ENCODE measurements at places on chromosomes 6 and 20.
A peak's percentile ranks its signal among the peaks of the same experiment; 100 is the strongest.

DNA sequence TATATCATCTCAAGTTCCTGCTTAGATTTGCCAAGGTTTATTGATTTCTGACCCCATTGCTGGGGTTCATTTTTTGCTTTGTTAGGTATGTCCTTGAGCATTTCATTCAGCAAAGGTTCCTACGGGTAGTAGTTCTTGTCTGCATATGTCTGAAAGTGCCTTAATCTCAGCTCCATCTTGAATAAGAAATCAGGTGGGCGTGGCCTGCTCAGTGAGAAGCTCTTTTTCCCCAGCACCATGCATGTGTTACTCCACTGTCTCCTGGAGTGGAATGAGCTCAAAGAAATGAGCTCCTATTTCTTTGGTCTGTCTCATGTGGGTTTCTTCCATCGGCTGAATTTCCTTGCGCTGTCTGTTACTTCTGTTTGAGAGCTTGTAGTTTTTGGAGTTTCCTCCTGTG, 201.9 kb downstream of the QKI start:
- no peak for DNase-seq

DNA sequence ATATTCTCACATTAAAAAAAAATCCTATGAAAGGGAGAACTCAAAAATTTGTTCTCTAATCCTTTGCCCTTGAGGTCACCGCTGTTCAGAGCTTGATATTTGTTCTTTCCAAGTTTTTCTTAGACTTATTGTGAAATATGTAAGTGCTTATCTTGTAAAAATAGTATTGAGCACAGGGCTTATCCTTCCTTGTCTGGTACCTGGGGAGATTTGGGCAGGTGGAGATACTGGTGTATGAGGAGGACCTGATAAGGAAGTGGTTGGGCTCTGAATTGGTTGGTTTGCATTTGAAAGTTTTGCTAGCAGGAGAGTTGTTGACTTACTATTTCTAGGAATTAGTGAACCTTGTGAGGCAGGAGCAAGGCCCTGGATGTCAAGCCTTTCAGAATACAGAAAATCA, 28.9 kb upstream of the ANKEF1 start:
- no peak for DNase-seq

DNA sequence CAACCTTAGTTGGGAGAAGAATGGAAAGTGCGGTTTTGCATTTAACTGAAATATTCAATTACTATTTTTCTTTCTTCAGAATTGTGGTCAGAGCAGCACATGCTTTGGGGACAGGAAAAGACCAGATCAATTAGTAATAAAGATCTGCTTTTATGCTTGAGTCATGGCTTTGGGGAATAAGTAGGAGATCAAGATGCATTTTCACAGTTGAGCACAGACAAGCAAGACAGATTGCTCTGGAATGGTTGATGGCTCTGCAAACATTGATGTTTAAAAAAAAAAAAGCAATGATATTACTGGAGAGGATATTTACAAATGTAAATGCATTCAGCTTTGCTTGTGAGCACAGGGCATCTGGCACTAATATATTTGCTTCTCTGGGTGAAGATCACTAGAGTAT, 224.4 kb upstream of the SASH1 start:
- DNase-seq: no peak

DNA sequence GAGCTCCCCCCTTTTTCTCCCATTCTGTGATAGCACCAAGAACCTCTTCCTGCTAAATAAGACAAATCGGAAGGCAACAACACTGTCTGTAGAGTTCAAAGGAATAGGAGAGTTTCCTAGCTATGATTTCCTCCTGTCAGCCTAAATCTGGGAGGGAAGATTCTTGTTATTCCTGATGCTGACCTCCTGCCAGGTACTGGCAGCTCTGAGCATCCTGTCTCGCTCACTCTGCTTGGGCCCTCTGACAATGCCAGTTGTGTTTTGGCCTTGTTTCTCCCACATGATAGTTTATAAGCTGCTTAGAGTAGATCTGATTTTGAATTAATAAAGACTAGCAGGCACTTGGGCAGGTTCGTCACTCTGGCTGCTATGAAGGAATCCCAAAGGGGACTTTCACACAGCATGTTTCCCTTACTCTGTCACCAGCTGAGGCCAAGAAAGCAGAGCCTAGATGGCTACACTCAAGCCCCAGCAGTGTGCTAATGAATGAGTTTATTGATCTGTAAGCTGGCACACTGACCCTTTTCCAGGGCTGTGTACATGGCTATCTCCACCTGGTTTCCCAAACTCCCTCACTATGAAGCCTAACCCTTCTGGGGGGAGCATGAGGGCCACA, 52.3 kb downstream of the UQCC1 start:
- DNase-seq: no peak

DNA sequence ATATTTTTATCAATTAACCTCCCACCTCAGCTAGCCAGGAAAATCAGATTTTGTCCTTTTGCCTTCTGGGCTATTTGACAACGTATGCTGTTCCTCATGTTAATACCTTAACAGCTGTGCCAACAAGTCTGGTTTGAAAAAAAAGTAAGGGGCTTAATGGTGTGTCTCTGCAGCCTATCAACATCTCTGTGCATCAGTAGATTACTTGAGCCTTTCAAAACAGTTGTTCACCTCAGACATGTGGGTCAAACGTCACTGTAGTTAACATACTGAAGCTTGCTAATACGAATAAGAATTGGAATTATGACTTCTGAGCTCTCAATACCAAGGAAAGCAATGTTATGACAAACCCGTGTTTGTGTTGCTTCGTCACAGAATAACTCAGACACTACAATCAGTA, 23.0 kb downstream of the CEP57L1 start:
- DNase-seq: no peak

DNA sequence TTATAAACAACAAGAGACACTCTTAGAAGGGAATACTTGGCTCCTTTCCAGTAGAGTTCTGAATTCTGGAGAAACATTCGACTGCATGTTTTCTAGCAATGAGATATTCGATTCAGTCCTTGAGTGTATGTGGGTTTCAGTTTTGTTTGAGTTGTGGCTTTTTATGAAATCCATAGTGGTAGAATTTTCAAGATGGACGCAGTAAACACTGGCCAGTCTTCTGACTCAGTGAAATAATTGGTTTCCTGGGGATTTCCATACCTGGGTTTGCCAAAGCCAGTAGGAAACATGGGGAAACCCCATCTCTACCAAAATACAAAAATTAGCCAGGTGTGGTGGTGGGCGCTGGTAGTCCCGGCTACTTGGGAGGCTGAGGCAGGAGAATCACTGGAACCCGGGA, 273.5 kb upstream of the PLCB4 start:
- no peak for DNase-seq

GRCh38 chr6:169271158-169271876, 17.7 kb upstream of the THBS2 start:
- DNase-seq: no peak

- DNase-seq: peak; percentile 31
Observed at GRCh38 chr6:14883921-14884320, 361.9 kb upstream of the JARID2 start.

DNA sequence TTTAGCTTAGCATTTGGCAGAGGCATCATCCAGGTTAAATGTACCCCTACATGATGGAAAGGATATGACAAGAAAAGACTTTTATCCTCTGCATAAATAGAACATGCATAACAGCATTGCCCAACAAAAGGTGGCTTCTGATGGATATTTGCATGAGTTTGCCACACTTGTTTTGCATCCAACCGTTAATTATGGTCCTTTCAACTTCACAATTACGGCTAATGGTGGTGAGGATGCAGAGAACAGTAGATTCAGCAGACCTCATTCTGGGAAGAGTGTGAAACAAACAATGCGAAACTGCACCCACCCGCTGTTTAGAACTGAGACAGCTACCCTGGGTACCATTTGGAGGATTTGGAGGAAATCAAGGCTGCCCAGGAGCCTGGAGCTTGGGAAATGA, 690.9 kb upstream of the CHD6 start:
- DNase-seq: no peak

DNA sequence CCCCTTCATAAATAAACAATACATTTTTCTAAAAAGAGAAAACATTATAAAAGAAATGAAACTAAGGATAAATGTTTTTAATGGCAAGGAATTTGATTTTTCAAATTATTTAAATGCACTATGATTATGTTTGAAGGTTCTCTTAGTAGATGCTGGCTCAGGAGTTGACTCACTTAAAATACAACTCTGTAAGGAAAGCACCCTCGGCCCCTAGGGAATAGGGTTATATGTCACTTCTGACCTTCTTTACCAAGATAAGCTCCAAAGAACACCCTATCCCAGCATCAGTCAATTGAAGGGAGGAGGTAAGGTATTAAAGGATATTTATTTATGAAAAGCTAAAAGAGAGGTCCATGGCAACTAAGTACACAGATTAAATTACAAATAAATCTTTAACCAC, 6.8 kb downstream of the SNAP91 start:
- no peak for DNase-seq

- peak; percentile 47 for DNase-seq
Observed at GRCh38 chr6:113857556-113858479, 673 bp downstream of the MARCKS start.

DNA sequence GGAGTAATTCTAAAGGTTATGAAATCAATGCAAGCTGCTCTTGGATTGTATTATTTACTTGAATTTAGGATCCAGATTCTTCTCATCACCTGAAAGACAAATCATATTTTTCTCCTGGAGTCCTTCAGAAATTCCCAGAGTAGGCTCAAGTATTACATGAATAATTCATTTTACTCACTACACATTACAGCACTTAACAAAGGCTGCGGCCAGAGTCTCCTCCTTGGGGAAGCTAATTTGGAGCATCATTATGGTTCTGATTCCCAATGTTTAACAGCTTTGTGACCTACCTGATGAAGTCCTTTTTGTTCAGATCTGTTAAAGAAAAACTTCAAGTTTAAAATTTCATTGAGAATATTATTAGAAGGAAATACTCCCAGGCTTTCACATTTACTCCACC, 28.7 kb downstream of the GRIK2 start:
- no peak for DNase-seq

DNA sequence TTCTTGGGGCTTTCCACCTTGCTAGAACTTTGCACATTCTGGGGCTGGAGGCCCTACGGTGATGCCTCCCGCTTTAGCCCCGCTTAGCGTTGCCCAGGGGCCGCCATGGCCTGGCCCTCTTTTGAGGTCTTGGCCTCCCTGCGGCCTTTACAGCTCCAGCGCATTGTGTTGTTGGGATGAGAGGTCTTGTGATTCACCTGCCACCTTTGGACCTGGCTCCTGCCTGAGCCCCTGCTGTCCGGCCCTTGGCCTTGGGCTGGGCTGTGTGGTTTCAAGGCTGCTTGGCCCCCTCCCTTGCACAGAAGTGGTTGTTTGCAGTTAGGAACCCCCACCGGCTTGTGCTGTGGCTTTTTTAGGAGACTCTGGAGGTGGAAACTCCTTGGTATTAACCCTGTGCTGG, 61.0 kb upstream of the CDH4 start:
- no peak for DNase-seq

DNA sequence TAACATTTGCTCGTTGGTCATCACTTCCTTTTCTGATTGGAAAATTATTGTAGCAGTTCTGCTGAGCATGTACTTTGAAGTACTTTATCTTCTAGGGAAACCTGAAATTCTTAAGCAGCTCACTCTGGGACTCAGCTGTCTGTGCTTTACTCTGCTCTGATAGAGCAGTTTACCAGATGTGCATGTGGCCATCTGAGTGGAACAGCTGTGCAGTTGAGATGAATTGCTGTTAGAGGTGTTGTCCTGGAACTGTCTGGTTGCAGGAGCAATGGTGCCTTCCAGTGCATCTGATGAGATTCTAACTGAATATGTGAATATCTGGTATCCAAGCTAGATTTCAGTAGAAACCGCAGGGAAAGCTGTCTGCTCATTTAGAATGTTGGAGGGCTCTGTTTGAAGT, 27.2 kb downstream of the PANK2 start:
- no peak for DNase-seq

Data from skin of body (tissue), 3 donors.